ENCODE measurements at places on chromosomes 6 and 20.
A peak's percentile ranks its signal among the peaks of the same experiment; 100 is the strongest.

- DNase-seq: no peak
Observed at GRCh38 chr6:50825375-50826036, 6.8 kb downstream of the TFAP2B start.

- no peak for DNase-seq
Observed at GRCh38 chr20:2042400-2042799, 48.5 kb upstream of the PDYN start.

DNA sequence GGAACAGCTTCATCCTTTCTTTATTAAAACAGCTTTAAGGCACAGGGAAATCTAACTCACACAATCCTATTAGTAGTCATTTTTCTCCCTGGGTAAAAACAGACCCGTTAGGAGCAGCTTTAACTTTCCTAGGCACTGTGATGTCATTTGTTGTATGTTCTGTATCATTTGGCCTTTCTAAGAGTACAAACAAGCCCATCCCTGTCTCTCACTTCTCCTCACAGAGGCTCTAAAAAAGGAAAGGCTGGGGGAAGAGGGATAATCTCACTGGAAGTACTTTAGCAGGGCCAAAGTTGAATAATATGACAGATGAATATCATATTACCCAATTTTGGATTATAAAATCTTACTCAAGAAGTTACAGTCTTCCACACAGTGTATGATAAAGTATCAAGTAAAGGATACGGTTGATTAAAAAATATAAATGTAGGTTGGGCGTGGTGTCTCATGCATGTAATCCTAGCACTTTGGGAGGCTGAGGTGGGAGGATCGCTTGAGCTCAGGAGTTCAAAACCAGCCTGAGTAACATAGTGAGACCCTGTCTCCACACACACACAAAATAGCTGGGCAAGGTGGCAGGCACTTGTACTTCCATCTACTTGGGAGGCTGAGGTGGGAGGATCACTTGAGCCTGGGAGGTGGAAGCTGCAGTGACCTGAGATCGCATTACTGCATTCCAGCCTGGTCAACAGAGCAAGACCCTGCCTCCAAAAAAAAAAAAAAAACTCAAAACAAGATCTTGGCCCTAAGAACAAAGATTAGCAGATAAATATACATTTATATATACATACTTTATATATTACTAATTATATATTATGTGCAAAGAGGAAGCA lies 7.9 kb downstream of the NUDT3 start:
- no peak for DNase-seq

DNA sequence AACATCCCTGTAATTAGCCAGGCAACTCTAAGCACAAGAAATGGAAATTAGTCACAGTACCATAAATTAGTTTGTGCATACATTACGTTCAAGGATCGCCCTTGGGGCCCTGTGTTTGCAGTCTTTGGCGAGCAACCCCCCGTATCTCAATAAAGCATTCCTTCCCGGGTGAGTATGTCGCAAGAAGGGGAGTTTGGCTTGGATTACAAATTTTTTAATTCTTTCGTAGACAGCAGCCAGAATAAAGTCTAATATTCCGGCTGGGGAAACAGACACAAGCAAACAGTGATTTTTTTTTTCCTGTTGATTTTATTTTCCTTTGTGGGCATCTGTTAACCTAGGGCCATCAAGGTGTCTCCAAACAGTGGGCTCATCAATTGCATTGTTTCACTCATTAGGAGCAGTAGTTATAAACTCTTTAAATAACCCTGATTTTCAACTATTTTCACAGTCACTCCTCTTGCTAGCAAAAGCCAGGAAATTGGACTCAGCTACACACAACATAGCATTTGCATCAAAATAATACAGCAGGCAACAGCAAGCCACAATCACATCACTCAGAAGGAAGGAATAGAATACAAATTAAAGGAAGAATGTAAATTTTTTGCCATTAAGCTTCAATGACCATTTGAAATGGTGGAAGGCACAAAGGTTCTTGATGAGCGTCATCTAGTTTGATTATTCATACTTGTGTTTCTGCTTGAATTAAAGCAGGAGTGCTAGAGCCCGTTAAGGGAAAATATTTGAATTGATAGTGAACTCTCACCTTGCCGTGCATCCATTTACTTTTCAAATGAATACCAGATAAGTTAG lies 85.3 kb downstream of the LINC00237 start:
- DNase-seq: no peak

GRCh38 chr20:17835240-17835933 lies 133.2 kb downstream of the SNX5 start:
- DNase-seq: no peak

DNA sequence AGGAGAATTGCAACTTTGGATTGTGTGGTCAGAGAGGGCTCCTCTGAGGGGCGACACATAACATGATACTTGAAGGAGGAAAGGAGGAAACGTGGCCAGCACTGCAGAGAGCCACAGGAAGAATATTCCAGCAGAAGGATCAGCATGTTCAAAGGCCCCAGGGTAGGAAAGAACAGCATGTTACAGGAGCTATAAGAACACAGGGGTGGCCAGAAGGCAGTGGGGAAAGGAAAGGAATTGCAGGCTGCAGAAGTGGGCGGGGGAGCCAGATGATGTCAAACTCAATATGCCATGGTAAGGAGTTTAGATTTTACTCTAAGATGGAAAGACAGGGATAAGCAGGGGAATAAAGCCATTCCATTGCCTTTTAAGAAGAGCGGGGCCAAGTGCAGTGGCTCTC lies 30.7 kb downstream of the MGME1 start:
- peak; percentile 34 for DNase-seq

DNA sequence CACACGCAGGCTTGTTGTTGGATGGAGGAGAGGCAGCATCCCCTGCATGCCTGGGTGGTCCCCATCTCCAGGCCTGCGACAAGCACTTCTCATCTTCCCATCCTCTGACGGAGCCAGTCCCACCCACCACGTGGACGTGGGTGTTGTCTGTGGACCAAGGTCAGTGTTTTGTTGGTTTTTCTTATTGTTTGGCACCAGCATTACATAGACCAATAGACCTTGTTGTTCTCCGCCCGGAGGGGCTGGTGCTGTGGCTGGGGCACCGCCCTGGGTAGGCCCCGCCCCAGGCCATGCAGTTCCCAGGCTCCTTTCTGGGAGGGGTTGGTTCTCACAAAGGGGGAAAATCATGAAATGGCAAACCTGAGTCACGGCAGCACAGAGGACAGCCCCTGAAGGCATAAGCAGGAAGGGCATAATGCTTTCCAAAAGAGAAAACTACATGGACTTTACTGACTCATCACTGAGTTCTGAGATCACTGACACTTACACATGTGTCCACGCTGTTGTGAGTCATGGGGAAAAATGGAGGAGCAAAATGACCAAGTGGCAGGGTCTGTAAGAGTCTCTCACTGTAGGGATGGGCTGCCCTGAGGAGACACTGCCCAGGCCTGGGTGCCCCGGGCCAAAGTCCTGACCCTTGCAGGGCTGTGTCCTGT lies 90.8 kb downstream of the THBS2 start:
- DNase-seq: no peak

DNA sequence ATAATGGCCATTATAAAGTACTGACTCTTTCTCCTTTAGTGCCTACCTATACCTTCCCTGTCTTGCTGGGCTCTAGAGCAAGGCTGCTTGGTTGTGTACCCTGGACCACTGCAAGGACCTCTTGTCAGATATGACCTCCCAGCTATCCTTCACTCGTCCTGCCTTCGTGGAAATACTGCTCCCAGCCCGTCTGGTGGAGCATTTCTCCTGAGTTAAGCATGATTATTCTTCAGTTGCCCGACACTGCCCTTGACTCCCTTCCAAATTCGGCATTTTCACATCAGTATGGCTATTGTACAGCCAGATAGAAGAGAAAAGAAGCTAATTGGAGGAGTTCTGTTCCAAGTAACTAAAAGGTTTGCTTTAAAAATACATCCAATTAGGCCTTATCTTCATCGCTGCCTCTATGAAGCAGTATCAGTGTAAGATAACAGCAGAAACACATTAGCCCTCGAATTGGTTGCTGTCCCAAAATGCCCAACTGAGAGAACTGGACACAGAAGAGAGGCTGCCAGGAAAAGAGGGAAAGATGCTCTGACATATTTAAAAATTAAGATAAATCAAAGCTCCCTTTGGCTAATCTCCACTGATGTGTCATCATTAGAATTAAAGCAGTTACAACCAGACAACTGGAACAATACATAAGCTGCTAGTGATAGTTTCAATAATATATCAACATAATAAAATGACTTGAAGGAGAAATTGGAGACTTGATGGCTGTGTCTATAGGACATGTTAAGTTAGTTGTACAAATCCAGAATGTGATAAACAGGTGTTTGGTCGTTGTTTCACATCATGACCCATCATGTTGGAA lies 54.4 kb downstream of the OPRM1 start:
- no peak for DNase-seq

- DNase-seq: no peak
Observed at GRCh38 chr20:31568773-31569162, 36.3 kb upstream of the ID1 start.

DNA sequence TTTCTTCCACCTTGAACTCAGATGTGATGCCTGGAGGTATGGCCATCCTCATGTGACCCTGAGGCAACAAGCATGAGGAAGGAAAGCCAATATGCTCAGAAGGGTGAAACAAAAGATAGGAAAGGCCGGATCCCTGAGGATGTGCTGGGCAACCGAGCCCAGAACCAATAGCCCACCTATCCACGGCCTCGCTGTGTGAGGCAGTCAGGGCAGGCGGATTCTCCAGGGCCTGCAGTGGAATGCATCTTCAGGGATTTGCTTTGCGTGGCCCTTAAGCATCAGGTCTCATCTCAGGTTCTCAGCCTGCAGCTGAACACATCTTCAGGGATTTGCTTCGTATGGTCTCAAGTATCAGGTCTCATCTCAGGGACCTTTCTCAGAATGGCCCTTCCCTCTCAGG lies 139.8 kb downstream of the ANKRD60 start:
- no peak for DNase-seq

- DNase-seq: no peak
Observed at GRCh38 chr20:47551222-47551621, 49.5 kb downstream of the NCOA3 start.

DNA sequence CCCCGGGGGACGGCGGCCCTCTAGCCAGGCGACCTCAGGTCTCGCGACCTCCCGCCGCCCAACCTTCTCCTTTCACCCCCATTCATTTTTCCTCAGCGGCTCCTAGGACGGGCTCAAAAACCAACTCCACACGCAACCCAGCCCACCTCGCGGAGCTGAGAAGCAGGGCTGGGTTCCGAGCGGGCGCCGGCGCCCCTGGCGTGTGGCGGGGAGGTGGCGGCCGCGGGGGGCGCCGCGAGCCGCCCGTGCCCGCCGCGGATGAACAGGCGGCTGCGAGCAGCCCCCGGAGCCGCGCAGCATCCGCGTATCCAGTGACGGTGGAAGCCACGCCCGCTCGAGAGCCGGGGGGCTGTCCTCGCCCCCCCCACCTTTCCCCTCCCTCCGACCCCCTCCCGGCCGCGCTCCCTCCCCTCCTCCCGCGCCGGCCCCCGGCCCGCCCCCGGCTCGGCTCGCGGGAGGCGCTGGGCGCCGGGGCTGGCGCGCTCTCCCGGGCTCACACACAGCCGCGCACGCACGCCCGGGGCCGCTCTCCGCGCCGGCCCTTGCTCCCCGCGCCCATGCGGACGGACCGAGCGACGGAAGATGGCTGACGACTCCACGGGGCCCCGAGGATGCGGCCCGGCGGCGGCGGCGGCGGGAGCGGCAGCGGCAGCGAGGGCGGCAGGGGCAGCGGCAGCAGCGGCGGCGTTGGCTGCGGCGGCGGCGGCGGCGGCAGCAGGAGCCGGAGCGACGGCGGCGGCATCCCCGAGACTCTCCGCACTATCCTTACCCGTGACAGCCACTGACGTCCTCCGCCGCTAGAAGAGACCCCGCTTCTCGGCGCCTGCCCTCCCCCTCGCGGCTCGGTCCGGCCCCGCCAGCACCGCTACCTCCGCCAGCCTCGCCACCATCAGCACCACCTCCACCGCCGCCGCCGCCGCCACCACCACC lies at the start of gene SOBP:
TSS of gene SOBP (plus strand) at position 482 of the 930 bp plus-strand sequence. CDS start 500 bp downstream, outside the sequence.
- DNase-seq: peak; percentile 38

Measured in WERI-Rb-1 (cell line).